Left hindlimb (tissue), 1 donor: ENCODE measurements at places on chromosomes 5 and 9.

DNA sequence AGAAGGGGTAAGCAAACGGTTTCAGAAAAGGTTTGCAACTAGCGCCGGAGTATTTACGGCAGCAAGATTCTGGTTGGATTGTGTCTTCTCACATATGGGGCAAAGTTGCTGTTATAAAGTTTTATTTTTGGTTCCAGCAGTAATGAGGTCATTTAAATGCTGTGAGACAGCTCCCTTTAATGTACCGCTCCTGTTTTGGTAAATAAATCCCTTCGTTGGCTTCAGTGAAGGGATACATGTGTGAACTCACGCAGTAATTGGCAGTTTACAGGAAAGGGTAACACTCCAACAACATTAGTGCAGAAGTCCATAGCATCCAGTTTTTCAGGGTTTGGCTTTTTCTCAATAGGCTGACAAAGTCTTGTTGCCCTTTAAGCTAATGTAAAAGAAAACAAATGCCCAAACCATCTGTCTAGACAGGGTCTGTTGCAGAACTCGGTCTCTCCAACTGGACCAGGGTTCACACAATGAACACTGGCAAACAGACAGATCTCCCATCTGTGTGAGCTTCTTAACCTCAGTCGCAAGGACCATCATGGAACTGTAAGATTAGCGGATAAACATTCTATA lies 184.0 kb downstream of the GOLPH3 start:
- DNase-seq: no peak

- DNase-seq: no peak
Measured at GRCh38 chr9:127223810-127224177, 40.8 kb upstream of the GARNL3 start.

- no peak for DNase-seq
Measured at GRCh38 chr5:40141896-40142295, 537.8 kb upstream of the PTGER4 start.

DNA sequence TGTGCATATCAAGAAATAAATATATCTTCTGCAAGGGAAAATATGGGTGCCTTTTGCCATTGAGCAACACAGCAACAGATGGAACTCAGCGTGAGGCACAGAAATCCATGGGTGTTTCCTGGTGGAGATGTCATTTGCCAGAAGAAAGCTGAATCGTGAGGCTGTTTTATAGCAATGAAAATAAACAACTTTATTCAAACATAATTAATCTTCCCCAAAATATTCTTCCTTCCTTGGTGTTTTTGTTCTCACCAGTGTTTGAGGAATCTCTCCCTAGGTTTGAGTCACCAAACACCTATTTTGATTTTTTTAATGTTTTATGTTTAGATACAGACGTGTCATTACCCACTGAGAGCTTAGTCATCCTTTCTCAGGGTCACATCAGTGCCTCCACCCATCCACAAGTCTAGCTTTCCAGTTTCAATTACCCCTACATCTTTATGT lies 65.8 kb upstream of the PAPPA start:
- DNase-seq: no peak

- DNase-seq: no peak
Measured at GRCh38 chr5:14598225-14598624, 16.6 kb downstream of the OTULINL start.

GRCh38 chr9:7394002-7394774 lies 405.4 kb downstream of the DMAC1 start:
- DNase-seq: no peak

DNA sequence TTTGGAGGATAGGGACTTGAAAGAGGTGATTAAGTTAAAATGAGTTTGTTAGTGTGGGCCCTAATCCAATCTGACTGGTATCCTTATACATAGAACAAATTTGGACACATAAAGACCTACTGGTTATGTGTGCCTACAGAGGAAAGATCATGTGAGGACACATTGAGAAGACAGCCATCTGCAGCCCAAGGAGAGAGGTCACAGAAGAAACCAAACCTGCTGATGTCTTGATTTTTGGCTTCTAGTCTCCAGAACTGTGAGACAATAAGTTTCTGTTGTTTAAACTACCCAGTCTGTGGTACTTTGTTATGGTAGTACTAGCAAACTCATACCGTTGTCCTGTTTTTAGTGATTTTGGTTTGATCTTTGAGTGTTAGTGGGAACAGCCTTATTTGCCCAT lies 18.3 kb downstream of the RNF180 start:
- no peak for DNase-seq

GRCh38 chr5:149990518-149991376 lies 9.7 kb downstream of the TIGD6 start:
- peak; percentile 66 for DNase-seq

DNA sequence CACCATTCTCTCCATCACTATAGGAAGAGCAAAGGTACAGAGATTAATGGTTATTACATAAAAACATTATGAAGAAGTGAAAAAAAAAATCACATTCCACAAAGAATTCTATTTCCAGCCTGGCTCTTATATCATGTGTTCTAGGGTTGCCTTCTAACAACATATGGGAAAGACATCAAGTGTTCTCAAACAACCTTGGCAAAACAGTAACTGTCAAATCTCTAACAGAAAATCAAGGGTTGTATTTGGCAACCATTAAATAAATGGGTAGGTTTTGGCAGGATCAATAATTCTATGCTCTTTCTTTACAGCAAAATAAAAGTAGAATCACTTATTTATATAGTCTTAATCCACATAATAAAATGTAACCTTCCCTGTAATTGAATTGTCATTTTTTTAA lies 728.9 kb downstream of the MAT2B start:
- DNase-seq: no peak

GRCh38 chr5:151686674-151687407 lies at the start of gene SPARC:
Gene SPARC (minus strand): TSS chr5:151686915. CDS start chr5:151676188, 10,727 bp downstream.
- peak; percentile 96 for DNase-seq
